Islet precursor cell (in vitro differentiated cells): ENCODE measurements at places on chromosomes 3 and 15.

- no peak for DNase-seq
These were observed 7.0 kb upstream of the TM4SF18 start for GRCh38 chr3:149340310-149340933.

GRCh38 chr3:156033428-156033827, 87.0 kb upstream of the KCNAB1 start:
- DNase-seq: no peak

- no peak for DNase-seq
These were observed 253.9 kb downstream of the RPLP1 start for GRCh38 chr15:69706353-69707097.

DNA sequence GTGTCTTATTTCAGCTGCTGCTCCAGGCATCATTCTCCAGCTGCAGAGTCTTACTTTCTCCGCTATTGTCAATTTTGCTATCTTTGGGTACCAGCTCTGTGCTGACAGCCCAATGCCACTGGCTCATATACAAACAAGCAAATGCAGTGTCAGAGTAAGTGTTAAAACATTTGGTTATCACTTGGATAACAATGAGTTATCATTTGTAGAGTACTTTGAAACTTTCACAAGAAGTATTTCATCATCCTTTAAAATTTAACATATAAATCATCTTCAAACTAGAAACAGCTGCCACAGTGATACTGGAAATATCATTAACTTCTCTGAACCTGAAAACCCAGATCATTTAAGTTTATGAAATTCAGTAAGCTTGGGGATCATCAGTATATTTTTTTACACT, 13.8 kb downstream of the TSPAN3 start:
- no peak for DNase-seq

GRCh38 chr15:63912061-63912615, 78.4 kb upstream of the HERC1 start:
- no peak for DNase-seq

- DNase-seq: no peak
These were observed 26.5 kb downstream of the IQSEC1 start for GRCh38 chr3:13046569-13047274.

GRCh38 chr3:65251375-65251774, 563.6 kb upstream of the ADAMTS9 start:
- no peak for DNase-seq

DNA sequence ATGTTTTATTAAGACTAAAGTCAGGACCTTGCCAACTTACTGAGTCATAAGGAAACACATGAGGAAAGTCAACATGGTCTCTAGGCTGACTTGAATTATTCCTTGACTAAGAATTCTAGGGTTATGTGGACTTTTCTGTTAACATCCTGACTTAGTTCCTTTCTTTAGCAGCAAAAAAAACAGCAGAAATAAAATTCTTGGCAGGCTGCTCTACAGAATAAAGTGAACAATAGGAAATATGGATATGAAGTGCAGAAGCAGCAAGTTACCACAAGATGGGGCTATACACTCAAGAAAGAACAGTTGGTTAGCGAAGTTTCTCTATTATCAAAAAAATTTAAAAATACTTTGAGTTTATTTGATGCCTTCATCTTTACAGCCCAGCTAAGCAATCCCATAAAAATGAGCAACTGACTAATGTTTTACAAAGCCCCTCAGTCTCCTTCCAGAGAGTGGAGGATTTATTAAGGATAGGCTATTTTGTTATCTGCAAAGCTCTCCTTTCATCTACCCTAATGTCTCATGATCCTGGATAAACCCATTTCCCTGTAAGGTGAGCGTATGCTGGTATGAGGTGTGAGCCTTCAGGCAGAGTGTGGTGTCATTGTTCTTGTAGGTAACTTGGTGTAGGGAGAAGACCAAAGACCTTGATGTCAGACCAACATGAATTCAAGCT, 23.1 kb upstream of the MCCC1 start:
- DNase-seq: no peak

DNA sequence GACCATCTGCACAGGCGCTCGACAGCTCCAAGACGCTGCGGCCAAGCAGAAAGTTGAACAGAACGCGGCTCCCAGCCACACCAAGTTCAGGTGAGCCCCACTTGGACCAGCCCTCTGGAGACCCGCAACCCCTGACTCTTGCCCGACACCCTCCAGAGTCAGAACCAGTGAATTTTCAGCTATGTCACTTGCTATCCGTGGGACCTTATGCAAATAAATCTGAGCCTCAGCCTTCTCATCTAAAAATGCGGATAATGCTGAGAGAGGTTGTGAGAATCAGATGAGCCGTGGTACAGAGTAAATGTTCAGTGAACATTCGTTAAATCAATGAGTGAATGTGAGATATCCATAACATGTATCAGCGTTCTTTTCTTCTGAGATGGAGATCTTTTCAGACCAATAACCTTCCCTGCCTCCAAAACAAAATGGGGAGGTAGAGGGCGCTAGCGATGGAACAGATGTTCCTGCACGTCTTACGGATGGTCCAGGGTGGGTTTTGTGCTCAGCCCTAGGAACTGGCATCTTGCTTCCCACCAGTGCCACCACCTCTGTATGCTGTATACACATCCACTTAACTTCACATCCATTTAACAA, 524 bp downstream of the MRPS11 start:
- peak; percentile 28 for DNase-seq

- no peak for DNase-seq
These were observed 228.1 kb upstream of the FEZF2 start for GRCh38 chr3:62601238-62602070.

- no peak for DNase-seq
These were observed 4.4 kb upstream of the FURIN start for GRCh38 chr15:90863987-90864386.

- peak; percentile 51 for DNase-seq
These were observed 46.6 kb upstream of the ATP2B2 start for GRCh38 chr3:10551821-10552630.

- DNase-seq: no peak
These were observed 16.0 kb downstream of the CMSS1 start for GRCh38 chr3:99833617-99834205.

- DNase-seq: peak; percentile 96
These were observed 1.2 kb upstream of the TYRO3 start for GRCh38 chr15:41557673-41558399.

GRCh38 chr3:47964740-47965139, 51.5 kb downstream of the MAP4 start:
- DNase-seq: no peak

DNA sequence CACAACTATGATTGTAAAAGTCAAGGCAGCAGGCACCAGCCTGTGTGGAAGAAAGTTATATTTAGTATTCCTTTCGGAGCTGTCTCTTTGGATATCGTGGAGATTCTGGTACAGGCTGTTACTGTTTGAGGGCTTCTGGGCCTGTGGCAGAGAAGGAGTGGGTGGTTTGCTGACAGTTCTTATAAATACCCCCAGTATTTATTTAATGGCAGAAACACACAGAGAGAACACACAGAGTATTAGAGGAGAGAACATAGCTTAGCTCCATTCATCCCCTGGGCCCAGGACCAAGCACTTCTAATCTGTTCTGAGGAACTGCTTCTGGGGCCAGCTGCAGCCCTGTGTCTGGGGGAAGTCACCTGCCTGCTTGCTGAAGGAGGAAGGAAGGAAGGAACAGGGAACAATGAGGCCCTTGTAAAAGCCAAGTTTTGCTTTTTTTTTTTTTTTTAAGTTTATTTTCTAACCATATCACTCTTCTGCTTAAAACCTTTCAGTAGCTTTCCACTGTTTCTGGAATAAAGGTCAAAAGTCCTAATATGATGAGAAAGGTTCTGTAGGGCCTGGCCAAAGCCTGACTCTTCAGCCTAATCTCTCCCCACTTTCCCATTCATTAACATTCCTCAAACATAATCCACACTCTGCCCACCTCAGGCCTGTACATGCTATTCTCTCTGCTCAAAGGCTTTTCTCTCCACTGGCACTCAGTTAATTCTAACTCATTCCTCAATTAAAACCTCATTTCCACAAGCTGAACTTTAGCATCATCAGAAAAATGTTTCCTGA, 11.8 kb upstream of the PP2D1 start:
- peak; percentile 68 for DNase-seq

DNA sequence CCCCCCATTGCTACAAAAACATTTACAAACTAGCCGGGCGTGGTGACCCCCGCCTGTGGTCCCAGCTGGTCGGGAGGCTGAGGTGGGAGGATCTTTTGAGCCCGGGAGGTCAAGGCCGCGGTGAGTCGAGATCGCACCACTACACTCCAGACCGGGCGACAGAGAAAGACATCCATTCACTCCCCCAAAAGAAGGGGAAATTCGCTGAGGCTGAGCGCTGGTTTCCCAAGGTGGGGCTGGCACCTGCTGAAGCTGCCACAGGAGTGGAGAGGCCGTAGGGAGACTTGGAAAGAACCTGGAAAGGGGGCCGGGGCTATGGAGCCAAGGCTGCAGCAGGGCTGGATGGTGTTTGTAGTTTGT, 732 bp upstream of the CRTC3 start:
- no peak for DNase-seq

DNA sequence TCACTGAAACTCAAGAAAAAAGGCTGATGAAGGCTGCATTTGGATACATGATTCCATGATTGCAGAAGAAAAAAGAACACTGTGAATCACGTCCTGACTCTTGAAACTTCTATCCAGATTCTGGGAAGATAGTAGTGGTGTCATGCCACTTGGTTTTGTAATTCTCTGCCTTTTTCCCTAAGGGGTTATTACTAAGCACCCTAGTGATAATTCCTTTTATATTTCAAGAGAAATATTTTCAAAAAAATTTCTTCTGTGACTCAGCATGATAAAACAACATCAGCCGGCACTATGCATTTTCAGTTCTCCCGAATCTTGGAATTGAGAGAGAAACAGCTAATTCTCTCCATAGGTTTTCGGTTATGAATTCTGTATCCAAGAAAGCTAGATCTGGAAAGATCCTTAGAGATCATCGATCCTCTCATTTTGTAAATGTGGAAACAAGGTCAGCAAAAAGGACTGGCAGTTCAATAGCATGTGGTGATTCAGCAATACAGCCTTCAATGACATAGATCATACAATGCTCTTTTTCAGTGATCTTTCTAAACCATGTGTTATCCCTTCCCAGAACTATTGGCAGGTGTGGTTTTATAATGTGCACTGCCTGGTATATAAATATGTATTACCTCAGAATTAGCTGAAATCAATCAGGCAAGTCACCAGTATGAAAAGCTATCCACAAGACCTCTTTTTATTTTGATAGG, 42.6 kb upstream of the TP63 start:
- DNase-seq: no peak

GRCh38 chr15:76470691-76471090, 134.1 kb downstream of the ISL2 start:
- DNase-seq: no peak

GRCh38 chr15:43330780-43331087, 361 bp upstream of the LCMT2 start:
- DNase-seq: no peak

DNA sequence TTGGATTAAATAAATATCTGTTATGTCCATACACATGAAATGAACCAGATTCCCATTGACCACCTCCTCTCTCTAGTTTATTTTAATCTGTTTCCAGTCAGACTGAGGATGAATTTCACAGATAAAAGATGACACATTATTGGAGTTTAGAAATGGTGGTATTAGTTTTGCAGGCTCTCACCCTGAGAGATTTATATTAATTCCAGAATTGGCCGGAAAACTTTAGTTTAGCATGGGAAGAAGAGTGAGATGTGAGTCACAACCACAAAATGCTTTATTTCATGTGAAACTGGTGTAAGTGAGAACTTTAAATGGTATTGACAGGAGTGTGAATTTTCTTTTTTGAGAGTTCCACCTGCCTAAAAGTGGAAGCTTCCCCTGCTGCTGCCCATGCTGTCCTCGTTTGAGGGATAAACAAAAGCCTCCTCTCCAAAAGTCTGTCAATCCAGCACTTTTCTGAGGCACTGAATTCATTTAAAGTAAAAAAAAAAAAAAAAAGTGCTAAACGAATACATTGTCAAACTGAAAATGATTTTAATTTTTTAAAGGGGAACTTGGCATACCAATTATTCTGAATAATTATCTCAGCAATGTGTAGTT, 65.1 kb upstream of the EPHA3 start:
- DNase-seq: no peak

DNA sequence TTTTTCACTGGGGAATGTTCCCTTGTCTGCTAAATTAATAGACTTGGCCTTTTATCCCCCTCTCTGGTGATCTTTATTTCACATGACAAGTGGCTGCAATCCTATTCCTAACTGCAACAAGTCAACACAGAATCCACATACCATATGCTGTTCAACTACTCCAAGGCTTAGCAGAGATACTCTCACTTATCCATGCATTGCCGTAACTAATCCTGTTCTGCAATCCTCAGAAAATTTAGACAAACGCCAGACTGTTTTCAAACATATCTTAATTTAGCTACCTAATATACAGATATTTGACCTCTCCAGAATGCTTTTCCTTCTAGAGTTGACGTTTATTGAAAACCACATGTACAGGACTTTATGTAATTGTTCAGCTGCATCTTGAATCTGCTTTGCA, 37.9 kb downstream of the EID1 start:
- no peak for DNase-seq

- peak; percentile 73 for DNase-seq
These were observed 1081.1 kb downstream of the NAALADL2 start for GRCh38 chr3:175940243-175940642.

GRCh38 chr3:58529516-58530353, 7.3 kb downstream of the ACOX2 start:
- DNase-seq: peak; percentile 90

- DNase-seq: no peak
These were observed 247.7 kb downstream of the VGLL3 start for GRCh38 chr3:86743233-86743632.

- peak; percentile 44 for DNase-seq
These were observed 18.8 kb downstream of the BCL2L10 start for GRCh38 chr15:52093539-52094510.

- no peak for DNase-seq
These were observed 574.9 kb downstream of the DIPK2A start for GRCh38 chr3:144546539-144546938.

DNA sequence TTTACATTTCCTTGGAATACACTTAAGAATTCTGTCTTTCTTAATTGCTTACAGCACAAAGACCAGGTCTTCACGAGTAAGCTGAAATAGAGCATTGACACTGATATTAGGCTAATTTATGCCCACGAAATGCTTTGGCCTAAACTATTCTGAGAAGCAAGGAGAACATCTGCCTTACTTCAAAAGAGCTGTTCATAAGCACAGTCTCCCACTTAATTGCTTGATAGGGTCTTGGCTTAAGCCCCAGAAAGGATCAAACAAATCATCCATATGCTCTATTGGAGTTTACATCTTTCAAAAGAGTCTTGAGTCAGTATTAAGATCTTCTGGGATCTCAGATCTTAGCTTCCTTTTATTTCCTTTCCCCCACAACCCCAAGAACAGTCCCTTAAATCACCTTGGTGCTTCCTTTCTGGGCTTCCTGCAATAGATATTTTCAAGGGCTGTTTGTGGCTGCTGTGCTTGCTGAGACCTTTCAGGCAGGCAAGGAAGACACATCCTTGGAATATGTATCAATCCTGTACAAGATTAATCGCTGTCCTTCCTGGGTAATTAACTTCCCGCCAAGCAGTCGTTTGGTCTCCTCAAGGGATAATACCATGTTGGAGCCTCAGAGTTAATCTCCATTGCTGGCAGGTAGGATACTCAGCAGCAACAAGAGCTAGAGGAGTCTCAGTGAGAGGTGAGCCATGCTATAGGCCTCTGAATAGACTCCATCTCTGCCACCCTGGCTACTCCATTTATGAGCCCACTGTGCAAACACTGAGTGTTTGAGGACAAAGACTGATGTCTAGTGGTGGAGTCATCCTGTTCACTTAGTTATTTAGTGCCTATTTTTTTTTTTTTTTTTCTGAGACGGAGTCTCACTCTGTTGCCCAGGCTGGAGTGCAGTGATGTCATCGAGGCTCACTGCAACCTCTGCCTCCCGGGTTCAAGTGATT, 37.1 kb downstream of the TMEM158 start:
- no peak for DNase-seq

- no peak for DNase-seq
These were observed 396.2 kb upstream of the CDIN1 start for GRCh38 chr15:36183201-36183600.
